ENCODE measurements at places on chromosomes 1 and 21. TPM values are rescaled to one million over a fixed set of nuclear protein-coding genes. Genes with fewer than 3 reads are reported as not detected.

Gene ZNF648
- not detected for polyA plus RNA-seq

DNA sequence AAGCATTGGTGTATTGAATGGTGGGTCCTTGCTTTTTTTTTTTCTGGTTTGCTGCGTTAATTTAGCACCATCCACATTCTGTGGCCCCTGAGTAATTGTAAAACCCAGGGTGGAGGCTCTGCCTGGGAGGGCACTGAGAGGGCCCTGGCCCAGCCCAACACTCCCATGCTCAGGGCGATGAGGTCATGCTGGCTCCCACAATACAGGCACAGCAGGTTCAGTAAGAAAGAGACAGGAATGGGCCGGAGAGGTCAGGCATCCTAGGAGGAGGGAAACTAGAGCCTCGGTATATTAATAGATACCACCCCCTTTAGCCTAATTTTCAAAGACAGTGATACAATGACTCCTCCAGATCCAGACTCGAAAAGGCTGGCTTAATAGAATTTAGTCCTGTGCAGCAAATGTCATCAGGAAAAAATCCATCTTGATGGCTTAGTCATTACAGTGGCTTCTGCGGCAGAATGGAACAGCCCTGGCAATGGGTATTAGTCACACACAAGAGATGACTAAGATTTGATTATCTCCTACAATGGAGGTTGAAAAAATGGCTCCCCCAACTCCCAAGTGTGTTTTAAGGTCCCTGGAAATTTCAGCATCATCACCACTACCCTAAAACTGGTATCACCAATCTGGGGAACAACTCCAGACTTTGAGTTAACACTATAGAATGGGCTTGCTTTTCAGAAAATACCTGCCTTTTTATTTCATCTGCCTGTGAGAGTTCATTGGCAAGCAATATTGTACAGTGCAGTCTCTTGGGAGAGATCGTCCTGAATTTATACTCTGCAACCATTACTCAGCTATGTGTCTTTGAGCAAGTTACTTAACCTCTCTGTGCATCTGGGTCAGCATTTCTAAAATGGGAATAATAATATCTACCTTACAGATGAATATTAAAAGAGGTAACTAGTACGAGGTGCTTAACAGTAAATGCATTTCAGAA lies 43.9 kb upstream of the LYST start:
- no peak for DNase-seq

GRCh38 chr1:183537405-183537804 lies 52.9 kb downstream of the NCF2 start:
- DNase-seq, result no peak

Gene PCAT6
- not detected for polyA plus RNA-seq
